ENCODE measurements at places on chromosomes 2 and 18.

DNA sequence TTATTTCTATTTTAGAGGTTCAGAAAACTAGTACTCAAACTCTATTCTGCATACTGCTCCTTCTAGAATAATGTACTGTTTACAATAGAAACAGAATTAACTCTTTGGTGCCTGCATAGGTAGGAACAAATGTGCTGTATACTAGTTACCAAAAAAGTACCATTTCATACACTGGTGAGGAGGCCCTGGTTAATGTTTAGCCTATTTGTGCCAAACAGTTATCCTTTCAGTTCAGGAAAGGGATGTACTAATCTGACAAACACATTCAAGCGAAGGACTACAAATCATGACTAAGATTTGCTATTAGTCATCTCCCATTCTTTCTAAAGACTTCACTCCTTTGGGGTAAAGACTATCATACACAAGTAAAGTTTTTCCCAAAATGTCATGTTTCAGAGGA, 47.4 kb downstream of the EXOC6B start:
- no peak for DNase-seq

DNA sequence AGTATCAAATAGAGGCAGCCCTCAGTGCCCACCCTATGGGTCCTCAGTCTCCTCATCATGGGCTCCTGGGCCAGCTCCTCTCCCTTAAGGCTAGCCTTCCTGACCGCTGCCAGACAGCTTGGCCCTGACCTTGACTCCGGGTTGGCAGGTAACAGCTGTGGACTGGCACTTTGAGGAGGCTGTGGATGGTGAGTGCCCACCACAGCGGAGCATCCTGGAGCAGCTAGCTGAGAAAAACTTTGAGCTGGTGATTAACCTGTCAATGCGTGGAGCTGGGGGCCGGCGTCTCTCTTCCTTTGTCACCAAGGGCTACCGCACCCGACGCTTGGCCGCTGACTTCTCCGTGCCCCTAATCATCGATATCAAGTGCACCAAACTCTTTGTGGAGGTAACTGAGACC, 19.0 kb downstream of the CAD start:
- no peak for DNase-seq

DNA sequence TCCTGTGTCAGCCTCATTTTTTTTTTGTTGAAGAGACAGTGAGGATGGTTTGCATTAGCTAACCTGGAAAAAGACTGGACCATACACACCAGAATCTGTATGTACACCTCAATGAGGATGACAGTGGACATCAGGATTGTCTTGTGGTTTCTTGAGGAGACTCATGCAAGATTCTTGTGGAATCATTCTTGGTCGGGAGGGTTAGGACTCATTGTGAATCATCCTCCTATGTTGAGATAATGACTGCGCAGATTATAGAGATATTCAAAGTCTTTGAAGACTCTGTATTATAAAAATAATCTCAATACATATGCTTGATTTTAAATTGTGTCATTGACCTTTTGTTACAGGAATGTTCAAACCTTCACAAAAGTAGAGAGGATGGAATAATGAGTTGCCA, 49.1 kb upstream of the DOCK10 start:
- DNase-seq: no peak

DNA sequence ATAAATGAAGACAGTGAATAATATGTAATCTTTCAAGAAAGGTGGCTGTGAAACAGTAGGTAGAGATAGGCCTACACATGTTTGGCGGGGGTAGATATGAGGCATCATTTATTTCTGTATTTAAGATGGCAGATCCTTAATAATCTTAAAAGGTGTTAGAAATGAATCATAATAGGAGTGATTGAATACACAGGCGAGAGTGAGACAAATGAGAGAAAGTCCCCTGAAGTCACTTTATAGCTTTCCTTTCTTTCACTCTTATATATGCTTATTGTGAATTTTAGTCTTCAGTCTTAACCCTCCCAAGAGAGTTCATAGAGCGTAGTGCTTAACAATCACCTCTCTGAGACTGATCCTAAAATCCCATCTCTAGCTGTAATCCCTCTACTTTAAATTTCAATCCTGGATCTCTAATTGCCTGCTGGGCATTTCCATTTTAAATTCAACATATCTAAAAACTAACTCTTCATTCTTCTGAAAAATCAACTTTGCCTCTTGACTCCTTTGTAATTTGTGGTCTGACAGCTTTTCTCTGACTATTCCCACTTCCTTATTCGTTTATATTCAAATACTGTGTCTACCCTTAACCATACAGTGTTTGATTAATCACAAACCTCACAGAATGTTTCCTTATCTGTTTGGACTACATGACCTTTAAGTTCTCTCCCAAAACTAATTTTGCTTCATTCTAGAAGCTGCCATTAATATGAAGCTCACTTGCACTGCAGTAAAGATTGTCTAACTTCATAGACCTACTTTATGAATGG, 463.7 kb upstream of the FSIP2 start:
- DNase-seq: no peak

- DNase-seq: no peak
Measured at GRCh38 chr2:234825616-234826015, 126.2 kb upstream of the SH3BP4 start.

Measured in inflammatory macrophage treated with lipopolysaccharide for 4 hours (primary cell).